ENCODE measurements at places on chromosomes 3 and 15. TPM values are rescaled to one million over a fixed set of nuclear protein-coding genes. Genes with fewer than 3 reads are reported as not detected.

ALCAM gene
- total RNA-seq: 17.8 TPM

SMCO1 gene
- not detected for total RNA-seq

DAZL gene
- not detected for total RNA-seq

GPR160 gene
- total RNA-seq: 78.4 TPM

TNNC1 gene
- 1.5 TPM for total RNA-seq

ADAMTS17 gene
- 8.3 TPM for total RNA-seq

AQP9 gene
- not detected for total RNA-seq

TTLL13 gene
- total RNA-seq: 0.35 TPM

TEX55 gene
- total RNA-seq: not detected

CCDC13 gene
- total RNA-seq: 0.93 TPM

KIF9 gene
- total RNA-seq: 5.3 TPM

UNC13C gene
- 0.13 TPM for total RNA-seq

DPPA4 gene
- total RNA-seq: not detected

All from colonic mucosa (tissue), 4 donors.